Urothelium cell line (cell line): ENCODE measurements at places on chromosomes 4 and X.

DNA sequence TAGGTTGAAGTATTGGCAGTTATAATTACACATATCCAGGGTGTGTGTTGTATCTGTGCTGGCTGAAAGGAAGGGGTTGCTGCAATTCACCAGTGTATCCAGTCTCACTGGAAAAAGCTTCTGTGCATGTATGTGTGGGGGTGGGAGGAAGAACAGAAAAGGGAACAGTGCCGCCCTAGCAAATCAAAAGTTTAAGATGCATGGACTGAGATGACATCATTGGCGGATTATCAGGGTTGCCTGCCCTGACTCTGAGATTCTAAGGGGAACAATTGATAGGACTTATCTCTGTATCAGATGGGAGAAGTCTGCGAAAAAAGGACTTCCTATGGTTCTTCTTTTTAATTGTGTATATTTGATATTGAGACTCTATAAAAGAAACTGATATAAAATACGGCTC is 3.5 kb downstream of the SLC25A43 start:
- no peak for DNase-seq

GRCh38 chr4:55442541-55442940 is 46.8 kb downstream of the TMEM165 start:
- DNase-seq, result no peak

- peak; percentile 66 for DNase-seq
Observed at GRCh38 chrX:71910986-71911730, 513 bp downstream of the NHSL2 start.

DNA sequence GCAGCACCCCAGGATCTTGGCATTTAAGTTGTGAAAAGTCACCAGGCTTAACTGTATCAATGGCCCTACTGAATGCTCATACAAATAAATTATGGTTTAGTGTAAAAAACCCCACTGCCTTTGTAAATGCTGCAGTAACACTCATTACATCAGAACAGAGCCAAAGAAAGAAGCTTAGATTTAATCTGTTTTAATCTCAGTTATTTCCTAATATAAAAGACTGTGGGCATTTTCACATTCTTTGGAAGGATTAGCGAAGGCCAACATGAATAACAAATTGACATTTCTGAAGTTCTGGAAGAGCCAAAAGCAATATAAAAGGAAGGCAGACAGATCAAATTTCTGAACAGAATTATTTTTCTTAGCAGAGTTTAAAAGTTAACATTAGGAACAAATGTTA is 140.0 kb upstream of the HCCS start:
- no peak for DNase-seq

GRCh38 chrX:38221391-38221929 is 789 bp upstream of the SRPX start:
- DNase-seq, result no peak

DNA sequence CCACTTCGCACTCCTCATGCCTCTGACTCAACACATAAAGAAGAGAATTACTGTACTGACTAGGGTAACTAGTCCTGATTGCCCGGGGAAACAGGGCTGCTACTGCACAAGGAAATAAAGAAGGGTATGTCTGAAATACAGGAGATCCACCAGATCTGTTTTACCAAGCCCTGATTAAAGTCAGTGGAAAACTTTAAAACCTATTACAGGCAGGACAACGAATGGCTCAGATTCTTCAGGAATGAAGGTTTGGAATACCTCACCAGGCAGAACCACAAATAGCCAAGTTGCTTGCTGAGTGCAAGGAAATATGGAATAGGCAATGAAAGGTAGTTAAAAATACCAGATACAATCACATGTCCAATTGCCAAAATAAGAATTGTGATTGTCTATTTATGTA is 17.3 kb downstream of the LAMTOR3 start:
- DNase-seq, result no peak

GRCh38 chr4:1244081-1244977 is 4.6 kb downstream of the CTBP1 start:
- no peak for DNase-seq

DNA sequence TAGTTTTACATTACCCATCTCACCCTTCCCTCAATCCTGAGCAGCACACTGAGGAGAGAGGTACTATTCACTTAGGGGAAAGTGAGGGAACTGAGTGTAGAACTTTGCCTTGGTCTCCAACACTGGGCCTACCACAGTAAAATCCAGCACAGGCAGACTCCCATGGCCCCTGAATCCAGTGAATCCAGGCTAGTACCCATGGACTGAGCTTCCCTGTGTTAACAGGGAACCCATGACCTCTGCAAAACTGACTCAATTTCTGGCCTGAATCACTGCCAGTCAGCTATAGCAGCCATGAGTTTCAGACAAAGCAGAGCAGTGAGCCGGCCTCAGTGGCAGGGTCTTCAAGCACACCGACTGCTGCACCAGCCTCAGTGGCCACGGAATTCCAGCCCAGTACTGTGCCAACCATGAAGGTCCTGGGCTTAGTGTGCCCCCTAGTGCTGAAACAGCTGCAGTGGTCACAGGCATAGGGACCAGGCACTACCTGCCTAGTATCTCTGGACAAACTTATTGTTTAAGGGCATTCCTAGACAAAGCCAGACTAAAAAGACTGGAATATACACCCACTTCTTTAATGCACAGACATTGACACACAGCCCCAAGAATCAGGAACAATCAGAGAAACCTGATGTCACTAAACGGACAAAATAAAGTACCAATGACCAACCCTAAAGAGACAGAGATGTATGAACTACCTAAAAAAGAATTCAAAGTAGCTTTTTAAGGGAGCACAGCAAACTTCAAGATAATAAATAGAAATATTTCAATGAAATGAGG is 127.4 kb upstream of the RPL34 start:
- no peak for DNase-seq

DNA sequence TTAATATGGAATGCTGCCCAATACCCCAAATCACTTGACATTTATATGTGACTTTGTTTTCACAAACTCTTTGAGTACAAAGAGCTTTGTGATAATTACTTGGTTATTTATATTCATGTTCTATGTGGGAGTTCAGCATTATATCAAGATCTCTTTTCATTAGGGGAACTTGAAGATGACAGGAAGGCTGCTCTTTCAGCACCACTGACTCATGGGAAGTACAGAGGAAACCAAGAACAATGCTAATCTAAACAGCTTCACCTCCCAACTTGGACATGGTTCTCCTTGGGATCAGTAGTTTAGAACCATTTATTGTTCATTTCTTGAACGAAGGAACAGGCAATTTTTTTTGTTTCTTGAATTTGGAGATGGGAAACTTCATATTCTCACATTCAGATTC is 184.0 kb upstream of the AFF2 start:
- no peak for DNase-seq

GRCh38 chr4:7591409-7592053 is 156.8 kb upstream of the PSAPL1 start:
- DNase-seq, result no peak

DNA sequence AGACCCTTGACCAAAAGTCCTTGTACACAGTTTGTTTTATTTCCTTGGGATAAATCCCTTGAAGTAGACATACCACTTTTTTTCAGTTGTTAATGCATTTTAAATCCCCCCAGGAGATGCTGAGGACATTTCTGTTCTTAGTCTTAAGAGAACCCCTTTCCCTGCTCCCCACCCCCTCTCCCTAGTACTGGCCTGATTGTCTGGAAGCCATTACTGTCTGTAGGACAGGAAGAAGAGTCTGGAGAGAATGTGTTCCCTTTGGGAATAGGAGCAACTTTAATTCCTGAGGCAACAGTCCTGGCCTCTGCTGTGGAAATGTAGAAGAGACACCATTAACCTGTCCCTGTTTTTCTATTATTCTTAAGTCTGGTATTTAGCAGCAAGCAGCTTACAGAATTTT is 52.3 kb upstream of the TMEM131L start:
- DNase-seq, result no peak

- no peak for DNase-seq
Observed at GRCh38 chr4:148737061-148737770, 295.0 kb upstream of the NR3C2 start.

GRCh38 chr4:42436928-42437565 is 39.8 kb downstream of the SHISA3 start:
- no peak for DNase-seq

DNA sequence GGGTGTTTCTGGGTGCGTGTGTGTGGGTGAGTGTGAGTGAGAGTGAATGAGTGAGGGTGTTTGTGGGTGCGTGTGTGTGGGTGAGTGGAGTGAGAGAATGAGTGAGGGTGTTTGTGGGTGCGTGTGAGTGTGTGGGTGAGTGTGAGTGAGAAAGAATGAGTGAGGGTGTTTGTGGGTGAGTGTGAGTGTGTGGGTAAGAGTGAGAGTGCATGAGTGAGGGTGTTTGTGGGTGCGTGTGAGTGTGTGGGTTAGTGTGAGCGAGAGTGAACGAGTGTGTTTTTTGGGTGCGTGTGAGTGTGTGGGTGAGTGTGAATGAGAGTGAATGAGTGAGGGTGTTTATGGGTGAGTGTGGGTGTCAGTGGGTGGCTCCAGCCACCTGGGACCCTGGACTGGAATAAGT is 1676.1 kb upstream of the TENM3 start:
- no peak for DNase-seq

- no peak for DNase-seq
Observed at GRCh38 chr4:15470128-15470475, 420 bp downstream of the CC2D2A start.

GRCh38 chrX:152600853-152601633 is 36.7 kb upstream of the GABRQ start:
- no peak for DNase-seq

GRCh38 chr4:40627540-40627939 is 2.1 kb downstream of the RBM47 start:
- no peak for DNase-seq

GRCh38 chr4:145766273-145766672 is 86.3 kb downstream of the C4orf51 start:
- no peak for DNase-seq

- DNase-seq, result no peak
Observed at GRCh38 chr4:116926631-116927295, 158.6 kb downstream of the TRAM1L1 start.

- DNase-seq, result no peak
Observed at GRCh38 chrX:68894513-68895340, 65.9 kb downstream of the EFNB1 start.

DNA sequence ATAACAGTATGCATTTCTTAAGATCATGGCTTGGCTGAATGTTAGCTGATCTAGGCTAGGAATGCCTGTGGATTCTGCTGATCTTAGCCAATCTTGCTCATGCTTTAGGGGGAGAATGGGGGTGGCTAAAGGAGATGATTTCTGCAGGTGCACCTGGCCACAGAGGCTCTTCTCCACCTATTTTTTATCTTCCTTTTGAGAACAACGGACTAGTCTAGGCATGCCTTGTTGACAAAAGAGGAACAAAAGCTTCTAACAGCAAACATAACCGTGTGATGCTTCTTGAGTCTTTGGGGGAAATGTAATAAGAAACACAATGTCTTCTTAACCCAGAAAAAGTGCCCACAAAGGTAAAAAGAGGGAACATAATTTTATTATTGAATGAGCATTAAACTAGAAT is 743.5 kb downstream of the ARAP2 start:
- DNase-seq, result no peak

DNA sequence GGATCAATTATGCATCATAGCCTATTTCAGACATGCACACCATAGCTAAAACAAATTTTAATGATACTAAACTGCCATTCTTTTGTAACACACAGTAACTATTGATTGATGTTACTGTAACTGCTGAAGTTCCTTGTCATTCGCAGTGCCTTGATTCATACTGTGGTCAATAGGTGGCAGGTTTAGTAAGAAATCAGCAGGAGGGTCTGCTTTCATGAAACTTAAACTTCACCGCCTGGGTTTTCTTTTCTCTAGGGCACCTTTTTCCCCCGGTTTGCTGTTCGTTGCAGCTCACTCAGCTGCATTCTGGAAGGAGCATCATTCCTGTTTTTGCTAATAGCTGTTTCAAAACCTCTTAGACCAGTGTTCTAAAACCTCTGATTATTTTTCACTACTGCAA is 88.1 kb downstream of the RPA4 start:
- no peak for DNase-seq

DNA sequence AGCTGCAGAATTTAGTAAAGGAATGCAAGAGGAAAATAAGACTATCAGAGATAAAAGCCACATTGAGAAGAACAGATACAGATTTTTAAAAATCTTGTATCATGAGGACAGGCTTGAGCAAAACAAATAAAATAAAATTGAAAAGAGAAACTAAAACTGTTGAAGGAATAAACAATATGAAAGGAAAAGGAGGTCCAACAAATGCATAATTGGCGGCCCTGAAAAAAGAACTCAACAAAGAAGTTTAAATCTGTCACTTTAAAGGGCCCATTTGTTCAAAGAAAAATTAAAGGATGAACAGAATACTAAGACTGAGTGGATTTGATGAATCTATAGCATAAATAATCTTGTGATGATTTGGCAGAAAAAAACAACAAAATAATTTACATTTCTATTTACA is 36.5 kb downstream of the TMPRSS11B start:
- no peak for DNase-seq

DNA sequence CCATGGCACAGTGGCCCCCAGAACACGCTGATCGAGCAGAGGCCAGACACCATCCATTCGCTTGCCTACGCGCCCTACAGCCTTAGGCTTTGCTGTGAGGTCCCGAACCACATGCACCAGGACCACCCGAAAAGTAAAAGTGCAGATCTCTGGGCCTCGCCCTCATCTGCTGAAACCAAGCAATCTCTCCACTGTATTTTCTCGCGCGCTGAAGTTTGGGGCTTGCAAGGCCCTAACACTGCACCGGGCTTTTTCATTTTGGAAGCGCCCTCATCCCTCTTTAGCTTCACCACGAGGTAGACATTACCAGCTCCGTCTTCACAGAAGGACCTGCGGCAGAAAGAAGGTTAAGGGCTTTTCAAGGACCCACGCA is 21.2 kb downstream of the NKX3-2 start:
- no peak for DNase-seq

- DNase-seq, result no peak
Observed at GRCh38 chr4:16967722-16968121, 69.3 kb upstream of the LDB2 start.

DNA sequence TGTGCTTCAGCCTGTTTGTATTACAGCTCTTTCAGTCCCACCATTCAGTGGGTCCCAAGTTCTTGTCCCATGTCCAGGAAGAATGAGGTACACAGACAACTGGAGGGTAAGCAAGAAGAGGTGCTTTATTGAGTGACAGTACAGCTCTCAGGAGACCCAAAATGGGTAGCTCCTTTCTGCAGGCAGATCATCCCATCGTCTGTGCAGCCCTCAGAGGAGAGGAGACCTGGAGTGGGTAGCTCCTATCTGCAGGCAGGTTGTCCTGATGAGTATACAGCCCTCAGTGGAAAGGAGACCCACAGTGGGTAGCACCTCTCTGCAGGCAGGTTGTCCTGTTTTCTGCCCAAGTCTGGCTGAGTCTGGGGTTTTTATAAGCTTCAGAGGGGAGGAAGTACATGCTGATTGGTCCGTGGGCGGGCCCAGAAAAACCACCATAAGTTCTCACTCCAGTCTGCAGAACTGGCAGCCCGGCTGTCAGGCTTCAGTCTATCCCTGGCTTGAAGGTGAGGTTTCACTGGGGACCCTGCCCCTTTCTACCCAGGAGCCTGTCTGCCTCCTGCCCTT is 18.0 kb downstream of the GRK4 start:
- no peak for DNase-seq
